ENCODE measurements at places on chromosomes 3 and 15.

- no peak for DNase-seq
Observed at GRCh38 chr3:104717828-104718196, 648.9 kb upstream of the ALCAM start.

DNA sequence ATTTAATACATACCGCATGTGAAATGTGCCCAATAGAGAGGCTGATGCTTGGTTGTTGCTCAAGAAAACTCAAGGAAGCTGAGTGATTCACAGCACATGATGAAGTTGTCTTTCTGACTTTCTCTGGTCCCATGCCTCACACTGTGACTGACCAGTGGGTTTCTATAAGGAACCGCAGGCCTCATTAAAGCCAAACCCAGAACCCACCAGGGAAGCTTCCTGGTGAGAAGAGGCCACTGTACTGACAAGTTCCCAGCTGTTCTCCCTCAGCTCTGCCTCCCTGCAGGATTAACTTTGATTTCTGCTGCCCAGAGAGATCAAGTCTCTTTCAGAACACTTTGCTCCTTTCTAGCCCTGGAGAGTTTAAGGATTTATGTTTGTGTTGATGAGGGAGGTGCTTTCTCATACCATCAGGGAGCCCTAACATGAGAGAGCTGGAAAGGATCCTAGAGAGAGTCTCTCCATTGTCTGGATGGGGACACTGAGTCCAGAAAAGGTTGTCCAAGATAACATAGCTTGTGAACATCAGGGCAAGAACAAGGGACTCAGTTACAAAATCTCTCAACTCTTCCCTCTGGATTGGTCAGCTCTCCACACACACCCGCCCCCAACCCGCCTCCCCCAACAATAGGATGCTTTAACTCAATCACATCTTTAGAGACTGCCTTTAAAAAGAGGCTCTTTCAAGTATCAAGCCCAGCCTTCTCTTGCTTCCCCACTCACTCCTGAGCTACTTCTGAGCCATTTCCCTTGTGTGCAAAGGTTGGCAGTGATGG lies 303.2 kb upstream of the TLE3 start:
- no peak for DNase-seq

GRCh38 chr3:104952146-104952972 lies 414.4 kb upstream of the ALCAM start:
- DNase-seq = no peak

- no peak for DNase-seq
Observed at GRCh38 chr3:148962513-148962912, 28.8 kb upstream of the GYG1 start.

- DNase-seq = no peak
Observed at GRCh38 chr15:31045606-31046005, 54.2 kb upstream of the MTMR10 start.

GRCh38 chr15:62344806-62345539 lies 179.9 kb upstream of the C2CD4B start:
- peak; percentile 68 for DNase-seq

- no peak for DNase-seq
Observed at GRCh38 chr3:69439643-69440270, 53.9 kb upstream of the FRMD4B start.

DNA sequence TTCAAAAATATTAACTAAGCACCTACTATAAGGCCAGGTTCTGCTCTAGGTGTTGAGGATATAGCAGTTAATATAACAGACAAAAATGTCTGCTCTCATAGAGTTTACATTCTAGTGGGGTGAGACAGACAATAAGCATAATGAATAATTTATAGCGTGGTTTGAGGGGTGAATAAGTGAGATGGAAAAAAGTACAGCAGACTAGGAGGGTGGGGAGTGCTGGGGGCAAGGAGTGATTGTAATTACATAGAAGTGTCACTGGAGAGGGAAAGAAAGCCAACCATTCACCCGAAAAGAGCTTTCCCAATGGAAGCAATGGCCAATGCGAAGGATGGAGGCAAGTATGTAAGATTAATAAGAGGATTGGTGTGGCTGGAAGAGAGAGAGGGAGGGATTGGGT lies 552.9 kb upstream of the KCNMB2 start:
- no peak for DNase-seq

GRCh38 chr3:76400141-76400540 lies 614.8 kb upstream of the ZNF717 start:
- DNase-seq = no peak

DNA sequence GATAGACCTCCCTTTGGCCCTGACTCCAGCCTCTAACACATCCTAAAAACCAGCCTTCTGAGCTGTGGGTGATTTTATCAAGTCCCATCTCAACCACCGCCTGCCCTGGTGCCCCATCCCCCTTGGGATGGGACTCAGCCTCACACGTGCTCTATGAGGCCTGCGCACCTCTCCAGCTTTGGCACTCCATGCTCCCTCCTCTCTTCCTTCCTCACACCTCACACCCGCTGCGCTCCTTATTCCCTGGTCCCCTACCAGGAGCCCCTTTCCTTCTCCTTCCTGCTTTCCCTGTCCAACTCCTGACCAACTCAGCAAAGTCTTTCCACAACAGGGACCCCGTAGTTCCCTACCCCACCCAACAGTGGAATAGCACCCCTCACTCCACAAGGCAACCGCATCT lies 18.4 kb upstream of the SLC6A1 start:
- DNase-seq = no peak

- no peak for DNase-seq
Observed at GRCh38 chr3:139974809-139975425, 39.9 kb downstream of the CLSTN2 start.

- no peak for DNase-seq
Observed at GRCh38 chr3:143536817-143537535, 311.3 kb downstream of the SLC9A9 start.

DNA sequence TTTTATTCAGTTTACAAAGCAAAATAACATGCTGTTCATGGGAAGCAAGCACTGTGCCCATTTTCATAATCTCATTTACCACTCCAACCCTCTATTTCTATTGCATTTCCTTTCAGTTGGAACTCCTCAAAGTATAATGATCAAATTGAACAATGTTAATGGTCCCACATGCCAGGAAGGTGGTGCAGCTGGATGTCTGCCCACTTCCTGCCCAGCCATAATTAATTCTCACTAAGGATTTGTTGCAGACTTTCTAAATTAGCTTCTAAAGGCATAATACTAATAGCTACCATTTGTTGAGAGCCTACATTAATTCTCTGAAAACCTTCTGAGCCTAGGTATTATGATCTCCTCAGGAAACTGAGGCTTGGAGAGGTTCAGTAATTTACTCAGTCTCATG lies 316.1 kb upstream of the TPM1 start:
- DNase-seq = no peak

DNA sequence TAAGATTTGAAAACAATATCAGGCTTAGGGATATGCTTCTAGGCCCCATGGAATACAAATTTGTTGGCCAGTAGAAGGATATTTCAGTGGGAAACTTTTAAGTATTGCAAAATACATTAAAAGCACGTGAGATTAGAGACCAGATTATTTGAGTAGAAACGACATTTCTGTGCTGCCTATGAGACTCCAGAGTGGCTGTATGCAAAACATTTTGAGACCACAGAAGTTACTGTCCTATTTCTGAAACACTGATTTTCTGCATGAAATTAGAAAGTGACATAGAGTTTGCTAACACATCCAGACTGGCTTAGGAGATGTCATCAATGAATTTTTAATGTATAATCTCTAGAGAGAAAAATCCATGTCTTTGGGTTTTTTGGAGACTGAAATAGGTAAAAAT lies 99.8 kb downstream of the KCNH8 start:
- no peak for DNase-seq

- no peak for DNase-seq
Observed at GRCh38 chr15:31803388-31803884, 226.9 kb upstream of the CHRNA7 start.

- DNase-seq = no peak
Observed at GRCh38 chr15:35669021-35669420, 123.1 kb upstream of the DPH6 start.

DNA sequence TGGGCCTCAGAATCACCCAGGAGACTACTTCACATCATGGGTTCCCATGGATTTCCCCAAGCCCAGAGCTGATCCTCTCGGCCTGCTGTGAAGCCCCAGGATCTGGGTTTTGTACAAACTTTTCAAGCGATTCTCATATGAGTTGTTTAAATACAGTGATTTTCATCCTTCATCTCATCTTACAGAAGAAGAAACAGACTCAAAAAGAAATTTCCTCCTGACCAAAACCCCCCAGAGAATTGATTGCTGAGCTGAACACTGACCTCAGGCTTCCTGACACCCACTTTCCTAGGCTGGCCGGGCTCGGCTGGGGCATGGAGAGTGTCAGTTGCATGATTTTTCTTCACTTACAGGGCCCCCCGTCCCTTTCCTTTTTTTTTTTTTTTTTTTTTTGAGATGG lies 60.3 kb downstream of the BDH1 start:
- no peak for DNase-seq

DNA sequence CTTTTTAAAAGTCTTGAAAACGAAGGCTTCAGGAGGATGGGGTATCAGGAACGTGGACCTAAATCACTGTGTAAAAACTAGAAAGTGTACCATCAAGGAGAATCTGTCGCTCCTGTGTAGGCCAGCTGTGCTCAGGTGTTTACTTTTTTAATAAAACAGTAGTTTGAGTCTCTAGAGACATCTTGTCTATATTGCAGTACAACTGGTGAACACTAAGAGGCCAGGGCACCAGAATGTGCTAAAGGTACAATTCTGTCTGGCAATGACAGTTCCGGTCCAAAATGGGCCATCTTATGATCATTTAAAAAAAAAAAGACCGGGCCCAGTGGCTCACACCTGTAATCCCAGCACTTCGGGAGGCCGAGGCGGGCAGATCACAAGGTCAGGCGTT lies 61.8 kb upstream of the MCF2L2 start:
- peak; percentile 7 for DNase-seq

DNA sequence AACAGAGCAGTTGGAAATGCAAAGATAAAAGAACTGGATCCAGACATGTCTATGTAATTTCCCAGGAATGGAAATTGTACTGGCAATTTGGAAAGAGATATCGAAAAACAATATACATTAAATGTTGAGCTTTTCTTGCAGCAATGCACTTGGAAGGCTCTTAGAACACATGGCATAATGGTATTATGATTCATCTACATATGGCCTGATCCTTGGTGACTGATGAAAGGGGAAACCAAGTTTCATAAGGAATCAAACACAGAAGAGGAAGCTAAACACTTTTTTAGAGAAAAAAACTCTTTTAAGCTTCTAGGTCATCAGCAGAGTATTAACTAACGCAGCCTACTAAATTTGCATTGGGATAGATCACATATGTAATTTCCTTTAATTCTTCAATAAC lies 12.4 kb upstream of the GREM1 start:
- no peak for DNase-seq

- DNase-seq = no peak
Observed at GRCh38 chr3:195855471-195856409, 44.0 kb upstream of the MUC4 start.

DNA sequence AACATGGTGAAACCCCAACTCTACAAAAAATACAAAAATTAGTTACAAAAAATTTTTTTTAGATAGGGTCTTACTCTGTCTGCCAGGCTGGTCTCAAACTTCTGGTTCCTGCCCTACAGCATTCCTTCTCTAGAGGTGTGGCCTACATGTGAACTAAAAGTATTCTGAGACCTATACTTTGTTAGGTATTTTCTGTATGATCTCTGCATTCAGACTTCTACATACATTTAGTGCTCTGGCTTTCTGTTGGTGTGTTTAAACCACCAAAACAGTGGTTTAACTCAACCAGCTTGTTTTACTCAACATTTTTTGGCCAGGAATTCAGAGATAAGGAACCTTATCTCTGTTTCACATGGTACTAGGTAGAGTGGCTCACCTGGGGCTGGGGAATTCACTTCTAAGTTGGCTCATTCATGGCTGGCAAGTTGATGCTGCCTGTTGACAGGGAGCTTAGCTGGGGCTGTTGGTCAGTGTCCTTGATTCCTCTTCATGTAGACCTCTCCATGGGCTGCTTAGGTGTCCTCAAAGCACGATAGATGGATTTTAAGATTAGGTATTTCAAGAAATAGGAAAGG lies 41.4 kb upstream of the BSN start:
- no peak for DNase-seq

Measured in activated CD8-positive, alpha-beta memory T cell treated with anti-CD3 and anti-CD28 coated beads, Interleukin-2, amount 50 U/mL, for 48 hours (primary cell).